Stimulated activated CD4-positive, alpha-beta T cell treated with anti-CD3 and anti-CD28 coated beads, Interleukin-4, amount 100 ng/mL, for 24 hours (primary cell): ENCODE measurements at places on chromosomes 11 and 22.

GRCh38 chr11:133929401-133930052 lies 27.2 kb downstream of the IGSF9B start:
- DNase-seq, result no peak

- DNase-seq, result no peak
Measured at GRCh38 chr11:8773916-8774539, 91.4 kb downstream of the RPL27A start.

- no peak for DNase-seq
Measured at GRCh38 chr11:67452141-67452952, at the start of gene GPR152. Gene GPR152 (minus strand): TSS chr11:67452729. CDS start chr11:67452724, 5 bp downstream.

DNA sequence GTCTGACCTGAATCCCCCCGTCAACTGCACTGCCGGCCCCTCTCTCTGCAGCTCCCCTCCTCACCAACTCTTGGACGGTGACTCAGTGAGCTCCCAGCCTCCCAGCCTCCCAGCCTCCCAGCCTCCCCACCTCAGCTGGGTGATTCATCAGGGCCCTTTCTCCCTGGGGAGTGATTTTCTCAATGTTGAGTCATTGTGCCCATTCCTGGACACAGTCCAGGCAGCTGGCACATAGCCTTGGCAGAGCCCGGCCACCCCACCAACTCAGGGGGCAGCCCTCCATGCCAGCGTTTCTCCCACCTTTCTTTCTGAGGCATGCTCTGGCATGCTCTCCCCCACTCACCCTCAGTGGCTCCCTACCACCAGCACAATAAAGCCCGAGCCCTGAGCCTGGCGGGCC lies 30.7 kb downstream of the PDE2A start:
- DNase-seq, result no peak

GRCh38 chr11:64074239-64074638 lies 38.5 kb downstream of the FLRT1 start:
- DNase-seq, result peak; percentile 20

DNA sequence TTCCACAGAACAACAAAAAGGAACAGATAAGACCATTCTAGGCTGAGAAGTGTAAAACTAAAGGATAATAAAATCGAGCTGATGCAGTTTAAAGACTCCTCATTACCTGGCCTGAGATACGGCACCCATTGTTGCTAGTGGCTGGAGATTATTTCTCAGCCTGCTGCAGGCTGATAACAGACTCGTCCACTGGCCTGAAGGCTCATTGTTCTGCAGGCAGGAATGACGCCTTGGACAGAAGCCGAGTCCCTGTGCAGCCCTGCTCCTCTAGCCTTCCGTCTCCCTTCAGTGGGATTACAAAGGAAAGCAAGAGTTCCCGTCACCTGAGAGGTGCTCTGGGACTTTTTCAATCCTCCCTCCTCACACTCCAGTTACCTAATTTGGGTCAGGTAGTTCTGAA lies 1065.3 kb downstream of the OPCML start:
- no peak for DNase-seq

DNA sequence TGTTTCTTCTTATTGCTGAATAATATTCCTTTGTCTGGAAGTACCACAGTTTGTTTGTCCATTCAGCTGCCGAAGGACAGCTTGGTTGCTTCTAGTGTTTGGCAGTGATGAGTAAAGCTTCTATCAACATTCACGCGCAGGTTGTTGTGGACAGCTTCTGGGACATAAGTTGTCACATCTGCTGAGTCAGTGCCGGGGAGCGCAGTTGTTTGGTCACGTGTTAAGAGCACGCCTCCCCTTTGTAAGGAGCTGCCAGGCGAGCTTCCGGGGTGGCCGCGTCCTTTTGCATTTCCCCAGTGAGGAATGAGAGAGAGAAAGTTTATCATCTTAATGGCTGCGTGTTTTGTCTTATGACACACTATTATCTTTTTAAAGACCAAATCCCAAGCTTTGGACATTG lies 30.3 kb downstream of the SAMM50 start:
- no peak for DNase-seq

DNA sequence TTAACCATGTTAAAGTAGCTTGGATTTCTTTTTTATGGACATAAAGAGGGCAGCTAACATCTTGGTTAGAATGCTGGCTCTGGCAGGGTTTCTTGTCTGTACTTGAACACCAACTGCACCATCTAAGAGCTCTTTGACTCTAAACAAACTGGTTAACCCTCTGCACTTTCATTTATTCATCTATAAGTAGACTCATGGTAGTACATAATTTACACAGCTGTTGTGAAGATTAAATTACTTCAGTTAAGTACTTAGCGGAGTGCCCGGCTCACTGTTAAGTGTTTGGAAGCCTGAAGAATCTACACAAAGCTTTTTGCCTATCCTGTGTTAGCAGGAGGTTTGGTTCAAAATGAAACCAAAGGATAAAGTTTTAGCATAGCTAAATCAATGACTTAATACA lies 846.2 kb upstream of the API5 start:
- DNase-seq, result no peak

DNA sequence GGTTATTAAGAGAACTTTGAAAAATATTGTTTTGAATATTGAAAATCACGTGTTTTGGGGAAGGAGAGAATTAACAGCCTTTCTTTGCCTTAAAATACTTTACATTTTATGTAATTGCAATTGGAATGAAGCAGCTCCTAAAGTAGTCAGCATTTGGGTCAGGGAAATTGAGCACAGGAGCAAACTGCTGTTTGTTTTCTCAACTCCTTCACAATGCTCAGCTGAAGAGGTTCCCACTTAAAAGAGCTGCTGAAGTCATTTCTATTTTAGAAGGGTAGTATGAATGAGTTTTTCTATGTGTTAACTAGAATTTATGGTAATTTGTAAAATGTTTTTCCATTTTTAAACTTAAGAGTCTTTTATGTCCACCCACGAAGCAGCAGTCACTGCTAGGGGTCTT lies 8.1 kb upstream of the UCP2 start:
- no peak for DNase-seq

- no peak for DNase-seq
Measured at GRCh38 chr11:16512198-16512898, 156.0 kb upstream of the SOX6 start.
